ENCODE measurements at places on chromosomes 6 and 20. TPM values are rescaled to one million over a fixed set of nuclear protein-coding genes. Genes with fewer than 3 reads are reported as not detected.

The MARCKS gene
- 81.7 TPM for total RNA-seq

The OPN5 gene
- not detected for total RNA-seq

The OR5V1 gene
- total RNA-seq = not detected

The TUBE1 gene
- total RNA-seq = 48.6 TPM

The OR2J3 gene
- total RNA-seq = not detected

The C20orf144 gene
- total RNA-seq = under 0.01 TPM

The EIF2S2 gene
- 140 TPM for total RNA-seq

The KIF25 gene
- 0.26 TPM for total RNA-seq

The OR2H2 gene
- not detected for total RNA-seq

The LY6G6F gene
- total RNA-seq = not detected

The ZNF334 gene
- 7.9 TPM for total RNA-seq

The IL22RA2 gene
- total RNA-seq = not detected

The SAMD10 gene
- 0.99 TPM for total RNA-seq

The ZNF76 gene
- total RNA-seq = 19.5 TPM

The MMP24 gene
- 0.17 TPM for total RNA-seq

The MAFB gene
- total RNA-seq = 7.7 TPM

The SPTLC3 gene
- 5.9 TPM for total RNA-seq

The MEP1A gene
- not detected for total RNA-seq

The CLDN20 gene
- total RNA-seq = not detected

The LHFPL5 gene
- total RNA-seq = not detected

The SEL1L2 gene
- total RNA-seq = not detected

The TENT5A gene
- total RNA-seq = 24.9 TPM

The BTN1A1 gene
- total RNA-seq = not detected

The FHL5 gene
- total RNA-seq = not detected

The LY6G5B gene
- 2.0 TPM for total RNA-seq

The CST4 gene
- total RNA-seq = 0.17 TPM

The TDRD6 gene
- 0.33 TPM for total RNA-seq

The VIP gene
- total RNA-seq = not detected

The SIRPB1 gene
- 0.17 TPM for total RNA-seq

The TRIM10 gene
- not detected for total RNA-seq

The SLC13A3 gene
- 4.1 TPM for total RNA-seq

The BPIFB2 gene
- total RNA-seq = not detected

The PAK5 gene
- not detected for total RNA-seq

The GCLC gene
- 35.4 TPM for total RNA-seq

The ERVFRD-1 gene
- total RNA-seq = not detected

The PROKR2 gene
- total RNA-seq = not detected

The RIMS4 gene
- total RNA-seq = under 0.01 TPM

The MCHR2 gene
- not detected for total RNA-seq

The NINL gene
- total RNA-seq = 16.3 TPM

The FAXC gene
- 0.51 TPM for total RNA-seq

The KHDC1 gene
- total RNA-seq = 5.1 TPM

The CYP24A1 gene
- total RNA-seq = not detected

The RFX6 gene
- not detected for total RNA-seq

The EDN3 gene
- total RNA-seq = not detected

The COL21A1 gene
- total RNA-seq = 2.3 TPM

The ASIP gene
- not detected for total RNA-seq

The HSPA1L gene
- 3.1 TPM for total RNA-seq

The PNPLA1 gene
- total RNA-seq = not detected

The LY6G6C gene
- total RNA-seq = not detected

The UBD gene
- total RNA-seq = not detected

The ADGRF5 gene
- 0.26 TPM for total RNA-seq
